ENCODE measurements at places on chromosomes 13 and 19. TPM values are rescaled to one million over a fixed set of nuclear protein-coding genes. Genes with fewer than 3 reads are reported as not detected.

The ZNF284 gene
- 1.1 TPM for polyA plus RNA-seq

The PTOV1 gene
- polyA plus RNA-seq = 147 TPM

The SELENOW gene
- polyA plus RNA-seq = 709 TPM

DNA sequence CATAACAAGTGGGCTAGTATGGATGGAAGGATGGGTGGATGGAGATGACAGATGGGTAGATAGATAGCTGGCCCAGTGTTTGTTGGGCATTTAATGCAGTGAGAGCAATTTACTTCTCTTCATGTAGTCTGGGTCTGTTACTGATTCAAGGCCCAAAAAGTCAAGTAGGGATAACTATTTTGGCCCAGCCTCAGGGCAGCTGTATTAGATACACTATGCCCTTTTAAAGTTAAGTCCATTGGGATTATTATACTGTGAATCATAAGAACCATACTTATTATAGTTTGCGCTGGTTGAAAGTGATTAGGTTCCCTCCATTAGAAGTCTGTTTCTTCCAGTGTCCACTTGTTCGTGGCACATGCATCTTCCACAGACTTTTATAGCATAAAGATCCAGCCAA, 4.7 kb downstream of the ITGBL1 start:
- DNase-seq = no peak

DNA sequence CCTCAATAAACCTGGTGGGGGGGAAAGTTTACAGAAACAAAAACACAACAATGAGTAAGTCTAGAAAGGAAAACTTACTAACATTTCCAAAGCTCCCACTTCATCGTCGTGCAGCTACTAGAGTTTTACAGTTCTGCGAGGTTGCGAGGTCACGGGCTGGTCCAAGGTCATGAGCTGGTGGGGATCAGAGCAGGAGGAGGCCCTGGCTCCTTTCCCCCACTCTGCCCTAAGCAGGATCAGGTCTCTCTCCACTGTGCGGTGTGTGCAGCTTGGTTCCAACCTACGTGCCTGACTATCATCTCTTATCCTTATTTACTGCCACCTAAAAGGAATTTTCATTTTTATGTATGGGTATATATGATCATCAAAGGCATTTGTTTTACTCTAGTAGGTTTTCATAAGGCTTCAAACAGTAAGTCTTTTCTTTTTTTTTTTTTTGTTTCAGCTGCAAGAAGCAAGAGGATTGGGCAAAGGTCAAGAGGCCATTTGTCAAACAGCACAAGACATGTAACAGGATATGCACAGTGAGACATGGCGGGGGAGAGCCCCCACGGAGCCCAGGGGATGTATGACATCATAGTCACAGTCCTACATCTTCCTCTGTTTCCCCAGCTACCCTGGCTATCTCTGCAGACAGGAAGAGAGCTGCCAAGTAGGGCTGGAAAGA, 76.6 kb upstream of the POMP start:
- no peak for DNase-seq

The C3 gene
- polyA plus RNA-seq = 12.8 TPM

The ZNF726 gene
- polyA plus RNA-seq = not detected

- no peak for DNase-seq
These were observed 12.9 kb downstream of the ZNF507 start for GRCh38 chr19:32358321-32358720.

DNA sequence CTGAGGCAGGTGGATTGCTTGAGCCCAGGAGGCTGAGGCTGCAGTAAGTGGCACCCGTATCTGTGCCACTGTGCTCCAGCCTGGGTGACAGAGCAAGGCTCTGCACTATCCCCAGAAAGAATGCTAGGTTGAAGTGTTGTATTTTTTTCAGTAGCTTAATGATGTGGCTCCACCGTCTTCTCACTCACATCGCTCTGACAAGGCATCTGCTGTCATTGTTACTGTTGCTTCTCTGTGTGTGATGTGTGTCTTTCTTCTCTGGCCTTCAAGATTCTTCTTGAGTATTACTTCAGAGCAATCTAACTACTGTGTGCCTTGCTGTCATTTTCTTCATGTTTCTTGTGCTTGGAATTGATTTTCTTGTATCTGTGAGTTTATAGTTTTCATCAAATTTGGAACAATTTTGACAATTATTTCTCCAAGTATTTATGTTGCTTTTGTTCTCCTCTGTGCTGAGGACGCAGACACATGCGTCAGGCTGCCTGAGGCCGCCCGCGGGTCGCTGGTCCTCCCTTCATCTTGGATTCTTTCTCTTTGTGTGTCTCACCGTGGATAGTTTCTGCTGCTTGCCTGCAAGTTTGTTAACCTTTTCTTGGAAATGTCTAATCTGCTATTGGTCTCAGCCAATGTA, 10.8 kb downstream of the ADPRHL1 start:
- no peak for DNase-seq

DNA sequence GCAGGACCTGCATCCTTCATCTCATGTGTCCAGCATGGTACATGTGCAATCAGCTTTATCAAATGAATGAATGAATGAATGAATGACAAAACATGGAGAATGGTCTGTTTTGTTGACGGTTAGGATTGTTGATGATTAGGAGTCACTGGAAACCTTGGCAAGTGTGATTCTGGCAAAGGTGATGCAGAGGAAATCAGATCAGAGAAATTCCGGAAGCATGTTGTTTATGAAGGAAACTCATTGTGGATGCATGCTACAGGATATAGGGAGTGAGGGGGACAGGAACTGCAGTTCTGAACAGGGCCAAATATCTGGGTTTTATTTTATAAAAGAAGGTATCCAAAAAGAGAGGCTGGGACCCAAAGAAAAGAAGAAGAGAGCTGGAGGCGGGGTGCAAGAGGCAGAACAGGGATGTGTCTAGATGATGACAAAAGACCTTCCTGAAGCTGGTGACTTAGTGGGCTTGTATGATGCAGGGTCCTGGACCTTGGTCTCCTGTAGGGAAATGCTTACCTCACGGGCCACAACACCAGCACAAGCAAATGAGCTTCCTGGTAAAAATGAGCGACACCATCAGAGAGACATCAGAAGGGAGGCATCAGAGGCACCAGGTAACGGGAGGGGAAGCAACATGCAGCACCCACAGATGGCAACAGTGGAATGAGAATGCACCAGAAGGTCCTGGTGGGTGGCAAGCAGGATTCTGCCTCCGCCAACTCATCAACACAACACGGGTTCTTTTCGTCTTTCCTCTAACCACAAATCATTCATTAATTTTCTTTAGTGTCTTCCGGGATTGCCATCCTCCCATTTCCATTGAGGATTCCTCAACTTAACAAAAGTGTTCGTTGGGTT, 159.6 kb downstream of the FOXO1 start:
- DNase-seq = no peak

DNA sequence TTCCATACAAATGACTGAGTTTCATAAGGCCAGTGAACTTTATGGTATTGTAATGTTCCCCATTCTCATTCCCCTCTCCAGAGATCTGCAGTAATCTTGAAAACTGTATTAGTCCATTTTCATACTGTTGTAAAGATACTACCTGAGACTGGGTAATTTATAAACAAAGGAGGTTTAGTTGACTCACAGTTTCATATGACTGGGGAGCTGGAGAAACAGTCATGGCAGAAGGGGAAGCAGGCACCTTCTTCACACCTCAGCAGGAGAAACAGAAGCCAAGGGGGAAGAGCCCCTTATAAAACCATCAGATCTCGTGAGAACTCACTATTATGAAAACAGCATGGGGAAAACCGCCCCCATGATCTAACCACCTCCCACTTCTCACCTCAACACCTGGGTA, 318.7 kb upstream of the KLF12 start:
- no peak for DNase-seq

DNA sequence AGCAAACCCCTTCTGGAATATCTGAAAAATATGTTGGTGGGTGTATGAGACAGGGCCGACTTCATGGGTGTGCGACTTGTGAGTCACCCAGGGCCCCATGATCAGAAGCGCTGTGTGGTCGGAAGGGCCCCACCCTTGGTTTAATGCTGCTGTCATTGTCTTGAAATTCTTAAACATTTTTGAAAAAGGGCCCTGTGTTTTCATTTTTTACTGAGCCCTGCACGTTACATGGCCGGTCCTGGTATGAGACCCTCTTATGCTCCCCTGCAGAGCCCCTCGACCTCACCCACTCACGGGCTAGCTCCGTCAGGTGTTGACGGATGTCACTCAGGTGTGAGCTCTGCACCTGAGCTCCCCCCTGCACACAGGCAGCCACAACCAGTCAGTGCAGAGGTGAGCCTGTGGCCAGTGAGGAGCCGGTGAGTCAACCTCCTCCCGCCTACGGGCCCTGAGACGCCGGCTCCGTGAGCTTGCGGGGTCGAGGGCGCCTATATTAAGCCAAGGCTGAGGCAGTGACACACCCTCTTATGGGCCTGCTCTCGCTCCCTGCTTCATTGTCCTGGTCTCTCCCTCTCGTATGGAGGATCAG, 27.7 kb downstream of the GADD45B start:
- DNase-seq = no peak

The CCDC97 gene
- 19.8 TPM for polyA plus RNA-seq

DNA sequence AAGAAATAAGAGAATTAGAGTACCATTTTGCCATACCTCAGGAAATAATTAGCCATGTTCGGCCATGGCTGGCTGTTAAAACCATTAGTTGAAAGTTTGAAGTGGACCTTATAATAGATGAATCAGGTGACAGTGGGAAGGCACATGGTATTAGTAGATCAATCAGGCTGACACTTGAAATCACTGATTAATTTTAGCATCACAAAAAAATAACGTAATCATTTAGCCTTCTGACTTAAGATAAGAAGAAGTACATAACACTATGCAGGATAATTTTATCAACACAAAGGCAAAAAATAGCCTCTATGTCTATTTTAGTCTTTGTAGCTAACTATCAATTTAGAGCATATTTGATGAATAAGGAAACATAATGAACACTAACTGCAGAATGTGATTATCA, 615.5 kb downstream of the PCDH17 start:
- no peak for DNase-seq

The MRPS31 gene
- 6.8 TPM for polyA plus RNA-seq

GRCh38 chr19:18430417-18431144, 7.4 kb downstream of the ISYNA1 start:
- no peak for DNase-seq

- no peak for DNase-seq
These were observed 19.2 kb downstream of the SIGLEC7 start for GRCh38 chr19:51161266-51161665.

The ELSPBP1 gene
- not detected for polyA plus RNA-seq

GRCh38 chr19:3479177-3479833, 1.0 kb downstream of the SMIM24 start:
- DNase-seq = no peak

The ZSCAN4 gene
- not detected for polyA plus RNA-seq
